IMR-90 (cell line): ENCODE measurements at places on chromosomes 11 and 22.

GRCh38 chr11:76216536-76217325 is 10.4 kb upstream of the WNT11 start:
- no peaks in the 10 kb centered on the region for H3K36me3 ChIP-seq
- peaks cover 49% of the 10 kb centered on the region for H3K27me3 ChIP-seq
- no peaks in the 10 kb centered on the region for H3K4me1 ChIP-seq

DNA sequence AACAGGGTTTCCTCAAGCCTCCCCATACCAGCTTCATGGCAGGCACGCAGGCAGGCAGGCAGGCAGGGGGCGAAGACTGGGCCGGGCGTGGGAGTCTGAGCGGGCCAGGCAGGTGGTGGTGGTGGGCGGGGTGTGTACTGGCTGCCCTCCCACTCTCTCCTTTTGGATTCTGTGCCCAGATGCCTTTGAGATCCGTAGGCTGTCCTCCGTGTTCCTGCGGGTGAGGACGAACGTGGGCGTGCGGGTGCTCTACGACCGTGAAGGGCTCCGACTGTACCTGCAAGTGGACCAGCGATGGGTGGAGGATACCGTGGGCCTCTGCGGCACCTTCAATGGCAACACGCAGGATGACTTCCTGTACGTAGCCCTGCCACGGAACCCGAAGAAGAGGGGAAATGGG is 23.0 kb downstream of the OTOG start:
- H3K27ac ChIP-seq = no peak overlapping the region
- H3K4me1 ChIP-seq = no peaks in the 10 kb centered on the region
- H3K27me3 ChIP-seq = peaks cover 1% of the 10 kb centered on the region; the same call in 1 of the 2 replicates
- no peak overlapping the region for H3K4me3 ChIP-seq

DNA sequence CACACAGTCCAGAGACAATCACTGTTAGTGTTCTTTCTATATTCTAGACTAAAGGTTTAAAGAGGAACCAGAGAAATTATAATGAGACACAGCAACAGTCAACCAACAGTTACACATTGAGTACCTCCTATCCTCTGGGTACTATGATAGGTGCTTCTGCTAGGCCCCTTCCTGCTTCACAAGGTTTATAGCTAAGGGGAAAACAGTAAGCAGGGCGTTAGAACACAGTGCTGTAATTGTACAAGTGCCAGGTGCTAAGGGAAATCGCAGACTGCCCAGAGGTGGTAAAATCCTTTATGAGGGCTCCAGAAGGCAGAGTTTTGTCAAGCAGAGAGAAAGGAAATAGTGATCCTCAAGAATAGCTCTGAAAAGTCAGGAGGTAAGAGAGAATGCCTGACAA is 297.2 kb upstream of the FAT3 start:
- no peaks in the 10 kb centered on the region for H3K27me3 ChIP-seq
- H3K36me3 ChIP-seq = no peaks in the 10 kb centered on the region
- no peak overlapping the region for H3K27ac ChIP-seq
- no peaks in the 10 kb centered on the region for H3K4me1 ChIP-seq

GRCh38 chr22:22329792-22330191 is 85.2 kb downstream of the VPREB1 start:
- H3K4me1 ChIP-seq = no peaks in the 10 kb centered on the region
- H3K36me3 ChIP-seq = no peaks in the 10 kb centered on the region
- no peak overlapping the region for H3K4me3 ChIP-seq
- no peak for DNase-seq
- H3K27me3 ChIP-seq = peaks cover 5% of the 10 kb centered on the region

DNA sequence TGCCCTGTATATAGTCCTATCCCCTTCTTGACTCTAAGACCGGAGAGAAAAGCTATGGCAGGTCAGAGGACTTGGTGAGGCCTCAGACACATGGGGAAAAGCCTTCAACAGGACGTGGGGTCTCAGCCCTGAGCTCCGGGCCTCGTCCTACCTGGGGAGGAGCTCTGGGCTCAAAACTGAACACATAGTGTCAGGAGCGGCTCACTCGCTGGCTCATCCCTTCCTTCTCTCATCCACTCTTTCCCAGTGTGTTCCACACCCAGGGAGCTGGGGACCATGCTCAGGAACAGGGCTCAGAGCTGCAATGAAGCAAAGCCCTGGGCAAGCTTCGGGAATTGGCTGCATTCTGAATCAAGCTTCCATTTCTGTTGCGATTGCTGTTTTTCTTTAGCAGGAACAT is 14.5 kb downstream of the ADAMTS15 start:
- peaks cover 82% of the 10 kb centered on the region for H3K36me3 ChIP-seq
- H3K27me3 ChIP-seq = no peaks in the 10 kb centered on the region
- no peak for DNase-seq
- no peaks in the 10 kb centered on the region for H3K4me1 ChIP-seq
- no peak overlapping the region for H3K4me3 ChIP-seq
- H3K27ac ChIP-seq = no peak overlapping the region

DNA sequence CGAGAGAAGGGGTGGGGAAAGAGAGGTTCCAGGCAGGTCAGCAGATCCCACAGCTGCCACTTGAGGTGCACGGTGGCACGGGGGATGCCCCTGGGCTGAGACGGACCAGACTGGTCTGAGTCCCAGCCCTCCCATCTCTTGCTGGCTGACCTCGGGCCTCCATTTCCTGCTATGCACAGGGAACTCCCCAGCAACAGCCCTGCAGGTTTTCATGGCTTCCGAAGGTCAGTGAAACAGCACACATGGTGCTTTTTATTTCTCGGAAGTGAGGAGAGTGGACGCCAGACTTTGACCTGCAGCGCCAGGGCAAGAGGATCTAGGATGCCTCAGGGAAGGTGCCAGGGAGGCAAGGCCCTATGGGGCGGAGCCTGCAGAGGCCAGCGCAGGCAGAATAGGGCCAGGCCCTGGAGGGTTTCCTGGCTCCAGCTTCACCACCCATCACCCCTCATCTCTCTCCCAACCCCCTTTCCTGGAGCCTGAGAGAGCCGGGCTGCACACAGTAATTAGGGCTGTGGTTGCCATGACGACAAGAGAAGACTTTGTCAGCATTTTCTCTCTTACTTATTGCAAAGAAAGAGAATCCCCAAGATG is 29.5 kb downstream of the SLC22A12 start:
- no peak for DNase-seq
- H3K4me3 ChIP-seq = no peak overlapping the region
- H3K27me3 ChIP-seq = peaks cover 30% of the 10 kb centered on the region
- H3K4me1 ChIP-seq = no peaks in the 10 kb centered on the region

DNA sequence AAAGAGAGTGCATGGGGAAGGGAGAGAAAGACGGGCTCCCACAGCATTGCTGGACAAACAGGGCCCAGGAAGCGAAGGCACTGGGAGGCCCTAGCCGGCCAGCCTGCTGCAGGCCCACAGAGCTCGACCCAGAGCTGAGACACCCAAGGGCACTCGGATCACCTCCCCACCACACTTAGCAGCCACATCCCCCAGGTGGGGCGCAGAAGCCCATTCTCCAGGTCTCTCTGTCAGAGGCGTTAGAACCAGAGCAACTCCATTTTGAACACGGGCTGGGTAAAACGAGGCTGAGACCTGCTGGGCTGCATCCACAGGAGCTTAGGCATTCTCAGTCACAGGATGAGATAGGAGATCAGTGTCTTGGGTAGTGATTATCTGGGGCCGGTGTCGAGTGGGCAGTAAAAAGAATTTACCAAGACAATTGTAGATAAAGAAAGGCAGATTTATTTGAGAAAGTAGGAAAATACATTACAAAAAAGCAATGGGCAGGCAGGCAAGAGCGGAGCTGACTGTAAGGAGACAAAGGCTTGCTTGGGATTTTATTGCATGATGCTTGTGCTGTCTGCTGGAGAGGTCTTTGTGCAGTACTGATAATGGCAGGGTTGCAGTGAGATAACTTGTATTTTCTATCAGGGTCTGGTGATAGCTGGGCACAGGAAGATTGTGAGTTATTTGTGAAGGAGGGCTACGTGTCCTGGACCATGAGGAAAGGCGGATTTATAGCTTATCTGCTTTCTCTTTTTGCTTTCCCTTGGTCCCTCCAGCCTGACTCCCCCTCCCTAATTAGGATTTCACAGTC is 13.4 kb upstream of the CAPN5 start:
- H3K4me3 ChIP-seq = no peak overlapping the region
- no peak overlapping the region for H3K27ac ChIP-seq
- DNase-seq = no peak
- no peaks in the 10 kb centered on the region for H3K36me3 ChIP-seq
- H3K4me1 ChIP-seq = no peaks in the 10 kb centered on the region

DNA sequence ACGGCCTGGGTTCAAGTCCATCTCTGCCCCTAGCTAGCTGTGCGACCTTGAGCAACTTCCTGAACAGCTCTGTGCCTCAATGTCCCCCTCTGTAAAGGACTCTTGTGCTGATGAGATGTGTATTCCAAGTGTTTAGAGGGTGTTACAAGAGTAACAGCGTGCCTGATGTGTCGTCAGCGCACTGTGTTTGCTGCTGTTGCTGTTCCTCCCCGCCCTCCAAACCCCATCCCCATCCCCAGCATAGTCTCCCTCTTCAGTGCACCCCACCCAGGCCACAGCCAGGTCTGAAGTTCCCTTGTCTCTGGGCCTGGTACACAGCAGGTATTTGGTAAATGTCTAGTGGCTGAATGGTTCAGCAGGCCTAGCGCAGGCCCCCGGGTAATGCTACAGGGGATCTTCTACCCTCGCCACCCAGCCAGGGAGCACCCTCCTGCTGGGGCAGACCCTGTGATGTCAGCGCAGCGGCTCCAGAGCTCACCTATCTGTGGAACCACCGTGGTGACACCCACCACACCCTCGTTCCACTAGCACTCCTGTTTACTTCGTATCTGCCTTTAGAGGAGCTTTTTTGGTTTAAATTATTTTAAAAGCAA is 10.3 kb downstream of the CBX7 start:
- no peak overlapping the region for H3K27ac ChIP-seq
- no peak overlapping the region for H3K4me3 ChIP-seq
- no peaks in the 10 kb centered on the region for H3K36me3 ChIP-seq
- no peaks in the 10 kb centered on the region for H3K27me3 ChIP-seq

DNA sequence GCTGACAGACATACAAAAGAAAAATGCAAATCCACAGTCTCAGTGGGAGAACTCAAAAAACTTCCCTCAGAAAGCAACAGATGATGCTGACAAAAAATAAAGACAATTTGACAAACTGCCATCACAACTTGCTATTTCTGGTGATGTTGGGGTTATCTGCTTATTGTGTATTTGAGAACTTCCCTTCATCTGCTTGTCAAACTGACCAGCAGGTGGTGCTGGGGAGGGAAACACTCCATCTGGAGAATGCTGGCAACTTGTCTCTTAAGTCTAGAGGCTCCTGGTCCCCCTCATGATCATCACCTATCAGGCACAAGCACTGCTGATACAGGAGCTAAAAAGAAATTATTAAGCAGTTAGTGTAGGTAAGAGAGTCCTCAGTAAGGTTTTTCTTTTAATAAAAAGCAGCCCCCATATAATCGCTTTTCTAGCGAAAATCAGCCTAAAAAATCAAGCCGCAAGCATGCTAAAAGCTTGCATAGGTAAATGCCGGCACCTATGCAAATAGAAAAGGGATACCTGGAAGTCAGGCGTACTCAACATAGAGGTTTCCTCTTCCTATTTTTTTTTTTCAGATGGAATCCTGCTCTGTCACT is 9.8 kb upstream of the FAM111B start:
- H3K4me1 ChIP-seq = no peaks in the 10 kb centered on the region
- H3K36me3 ChIP-seq = no peaks in the 10 kb centered on the region
- DNase-seq = peak; percentile 62
- H3K27ac ChIP-seq = no peak overlapping the region
- H3K27me3 ChIP-seq = peaks cover 9% of the 10 kb centered on the region

DNA sequence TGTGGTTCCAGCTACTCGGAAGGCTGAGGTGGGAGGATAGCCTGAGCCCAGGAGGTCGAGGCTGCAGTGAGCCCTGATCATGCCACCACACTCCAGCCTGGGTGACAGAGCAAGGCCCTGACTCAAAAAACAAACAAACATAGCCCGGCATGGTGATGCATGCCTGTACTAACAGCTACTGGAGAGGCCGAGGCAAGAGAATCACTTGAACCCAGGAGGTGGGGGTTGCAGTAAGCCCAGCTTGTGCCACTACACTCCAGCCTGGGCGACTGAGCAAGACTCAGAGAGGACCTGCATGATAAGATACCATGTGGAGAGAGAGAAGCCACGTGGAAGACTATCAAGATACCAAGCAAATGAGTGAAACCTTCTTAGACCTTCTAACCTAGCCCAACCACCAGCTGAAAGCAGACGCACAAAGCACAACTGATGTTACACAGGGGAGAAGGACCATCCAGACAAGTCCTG is 36.1 kb downstream of the AMBRA1 start:
- H3K27me3 ChIP-seq = no peaks in the 10 kb centered on the region
- H3K4me1 ChIP-seq = peaks cover 24% of the 10 kb centered on the region
- H3K36me3 ChIP-seq = no peaks in the 10 kb centered on the region
- H3K27ac ChIP-seq = no peak overlapping the region

GRCh38 chr11:444396-445144 is 2.8 kb upstream of the ANO9 start:
- DNase-seq = peak; percentile 22
- H3K4me1 ChIP-seq = peaks cover 3% of the 10 kb centered on the region; the same call in 1 of the 2 replicates
- no peaks in the 10 kb centered on the region for H3K36me3 ChIP-seq
- H3K27me3 ChIP-seq = peaks cover 28% of the 10 kb centered on the region; the same call in 1 of the 2 replicates
- H3K4me3 ChIP-seq = no peak overlapping the region

DNA sequence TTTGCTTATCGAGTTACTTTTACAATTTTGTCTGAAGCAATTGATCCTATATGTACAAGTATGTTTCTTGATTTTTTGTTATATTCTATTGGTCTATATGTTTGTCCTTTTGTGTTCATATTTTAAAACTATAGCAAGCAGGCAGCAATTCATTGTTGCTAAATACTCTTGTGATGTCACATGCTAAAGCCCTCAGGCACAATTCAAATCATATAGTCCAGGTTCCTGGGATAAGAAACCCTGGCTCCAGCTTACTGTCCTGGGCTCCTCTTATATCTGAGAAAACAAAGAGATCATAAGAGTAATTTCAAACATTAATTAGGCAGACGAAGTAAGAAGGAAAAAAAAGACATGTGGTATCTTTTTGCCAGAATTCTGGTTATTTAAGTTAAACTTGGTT is 6.6 kb upstream of the CCDC83 start:
- no peak for DNase-seq
- H3K27ac ChIP-seq = no peak overlapping the region
- peaks cover 2% of the 10 kb centered on the region; the same call in 1 of the 2 replicates for H3K4me1 ChIP-seq
- no peak overlapping the region for H3K4me3 ChIP-seq

DNA sequence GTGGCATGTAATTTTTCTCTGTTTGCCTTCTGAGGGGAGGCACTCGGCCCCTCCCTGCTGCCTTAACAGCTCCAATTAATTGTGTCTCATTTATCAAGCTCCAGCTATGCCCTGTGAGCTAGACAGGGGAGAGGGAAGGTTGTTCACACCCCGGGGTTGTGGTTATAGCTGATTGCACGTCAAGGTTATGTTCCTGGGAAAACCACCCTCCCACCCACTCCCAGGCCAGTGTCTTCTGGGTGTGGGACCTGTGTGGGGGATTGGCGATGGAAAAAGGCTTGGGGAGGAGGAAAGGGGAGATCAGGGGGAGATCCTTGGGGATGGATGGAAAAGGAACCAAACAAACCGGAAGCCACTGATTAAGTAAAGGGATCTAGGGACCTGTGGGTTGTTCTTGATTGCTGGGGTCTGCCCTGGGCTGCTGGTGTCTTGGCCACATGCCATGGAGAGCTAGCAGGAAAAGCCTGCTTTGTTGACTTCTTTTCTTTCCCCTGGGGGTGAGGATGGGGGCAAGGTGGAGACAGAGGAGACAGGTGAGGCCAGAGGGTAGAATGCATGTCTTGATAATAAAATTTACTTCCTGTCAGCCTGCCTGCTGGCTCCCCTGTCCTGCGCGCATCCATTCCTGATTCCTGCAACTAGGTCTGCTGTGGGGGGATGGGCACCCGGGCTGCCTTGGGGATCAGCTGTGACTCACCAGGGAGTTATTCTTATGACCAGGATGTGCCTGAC is 13.5 kb upstream of the SORL1-AS1 start:
- H3K36me3 ChIP-seq = no peaks in the 10 kb centered on the region
- DNase-seq = peak; percentile 95
- H3K4me3 ChIP-seq = no peak overlapping the region
- H3K27me3 ChIP-seq = no peaks in the 10 kb centered on the region
- H3K27ac ChIP-seq = peak overlapping the region; percentile 28
